Bone marrow (tissue), 2 donors: ENCODE measurements at places on chromosomes 2 and 18.

DNA sequence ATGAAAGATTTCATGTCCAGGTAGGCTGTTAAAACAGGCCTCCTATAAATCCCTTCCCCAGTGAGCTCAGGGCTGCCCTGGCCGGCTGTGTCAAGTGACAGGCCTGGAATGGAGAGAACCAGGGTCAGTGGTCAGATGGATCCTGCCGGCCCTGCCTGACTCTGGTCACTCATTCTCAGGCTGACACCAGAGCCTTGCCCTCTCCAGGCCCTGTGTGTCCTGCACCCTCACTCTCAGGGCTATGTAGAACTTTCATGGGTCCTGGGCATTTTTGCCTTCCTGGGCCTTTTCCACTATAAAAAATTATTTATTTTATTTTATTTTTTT, 82.0 kb upstream of the RGPD5 start:
- DNase-seq: no peak

- DNase-seq: no peak
Observed at GRCh38 chr2:172864182-172864581, 128.5 kb downstream of the RAPGEF4 start.

- no peak for DNase-seq
Observed at GRCh38 chr18:37668971-37669747, 103.6 kb upstream of the CELF4 start.

DNA sequence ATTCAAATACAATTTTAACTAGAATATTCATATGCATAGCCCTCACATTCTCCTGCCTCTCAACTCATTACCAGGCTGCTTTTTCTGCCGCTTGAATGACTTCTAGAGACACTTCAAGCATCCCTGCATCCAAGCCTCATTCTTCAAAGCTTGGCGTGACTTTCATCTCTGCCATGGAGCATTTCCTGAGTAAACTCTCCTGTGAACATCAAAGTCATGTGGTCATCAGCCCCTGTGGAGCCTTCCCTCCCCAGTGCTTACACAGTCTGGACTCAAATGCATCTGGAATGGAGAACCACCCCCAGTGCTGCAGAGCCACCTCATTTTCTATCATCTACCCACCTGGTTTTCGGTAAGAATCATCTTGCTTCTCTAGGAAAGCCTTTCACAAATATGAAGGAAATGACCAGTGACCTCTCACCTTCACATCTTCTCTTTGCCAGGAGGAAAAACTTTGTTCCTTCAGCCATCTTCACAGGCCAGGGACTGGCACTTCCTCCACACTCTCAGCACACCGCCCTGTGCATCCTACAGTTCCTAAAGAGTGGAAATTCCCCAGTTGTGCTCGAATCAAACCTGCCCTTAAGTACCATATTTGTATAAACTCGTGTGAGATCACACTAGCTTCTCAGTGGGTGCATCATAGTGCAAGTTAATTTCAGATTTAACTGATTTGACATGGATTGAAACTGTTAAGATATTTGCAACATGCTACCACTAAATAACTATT, 116.4 kb downstream of the COL6A3 start:
- no peak for DNase-seq

- DNase-seq: peak; percentile 58
Observed at GRCh38 chr2:199940373-199940772, 14.9 kb downstream of the TYW5 start.

DNA sequence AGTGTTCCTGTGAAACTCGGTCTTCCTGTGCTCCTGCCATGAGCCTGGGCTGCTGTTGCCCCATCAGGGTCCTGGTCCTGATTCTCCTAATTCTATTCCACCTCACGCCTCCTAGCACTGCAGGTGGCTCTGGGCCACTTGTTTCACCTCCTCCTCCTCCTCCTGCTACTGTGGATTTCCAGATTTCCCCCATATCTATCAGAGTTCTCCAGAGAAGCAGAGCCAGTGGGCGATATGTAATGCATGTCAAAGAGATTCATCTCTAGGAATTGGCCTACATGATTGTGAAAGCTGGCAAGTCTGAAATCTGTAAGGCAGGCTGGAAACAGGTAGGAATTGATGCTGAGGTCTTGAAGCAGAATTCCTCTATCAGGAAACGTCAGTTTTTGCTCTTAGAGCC, 45.3 kb downstream of the CHRNA1 start:
- no peak for DNase-seq

GRCh38 chr2:118954297-118955060, 12.5 kb downstream of the MARCO start:
- DNase-seq: no peak

- DNase-seq: no peak
Observed at GRCh38 chr18:532018-532417, 31.5 kb upstream of the COLEC12 start.

DNA sequence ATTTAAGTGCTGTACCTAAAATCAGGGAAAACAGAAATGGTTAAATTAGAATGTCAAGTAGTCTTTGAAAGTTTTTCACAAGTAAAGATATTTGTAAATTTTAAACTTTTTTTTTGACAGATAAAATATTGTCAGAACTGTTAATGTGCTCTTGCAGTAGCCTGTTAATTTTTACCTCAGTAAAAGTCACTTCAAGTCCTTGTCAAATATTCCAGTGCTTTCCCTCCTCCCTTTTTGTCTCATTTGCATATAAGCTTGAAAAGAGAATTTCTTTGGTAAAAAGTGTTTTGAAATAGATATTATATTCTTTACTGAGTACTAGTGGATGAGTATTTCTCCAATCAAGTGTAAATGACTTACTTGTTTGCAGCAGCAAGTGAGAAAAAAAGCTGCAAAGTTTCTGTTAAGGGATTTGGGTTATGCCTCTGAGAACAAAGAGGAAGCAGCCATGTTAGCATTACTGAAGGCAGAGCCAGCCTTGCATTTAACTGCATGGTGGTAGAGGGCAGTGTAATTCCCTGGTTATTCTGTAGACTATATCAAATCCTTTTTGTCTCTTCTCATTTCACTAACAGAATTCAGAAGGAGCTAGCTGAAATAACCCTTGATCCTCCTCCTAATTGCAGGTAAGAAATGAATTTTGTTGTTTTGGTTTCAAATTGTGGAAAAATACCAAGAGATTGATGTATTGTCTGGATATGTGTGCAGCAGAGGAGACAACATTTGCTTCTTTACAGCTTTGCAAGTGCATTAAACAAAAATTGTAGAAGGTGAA, 3.2 kb downstream of the UBE2E3 start:
- peak; percentile 37 for DNase-seq

DNA sequence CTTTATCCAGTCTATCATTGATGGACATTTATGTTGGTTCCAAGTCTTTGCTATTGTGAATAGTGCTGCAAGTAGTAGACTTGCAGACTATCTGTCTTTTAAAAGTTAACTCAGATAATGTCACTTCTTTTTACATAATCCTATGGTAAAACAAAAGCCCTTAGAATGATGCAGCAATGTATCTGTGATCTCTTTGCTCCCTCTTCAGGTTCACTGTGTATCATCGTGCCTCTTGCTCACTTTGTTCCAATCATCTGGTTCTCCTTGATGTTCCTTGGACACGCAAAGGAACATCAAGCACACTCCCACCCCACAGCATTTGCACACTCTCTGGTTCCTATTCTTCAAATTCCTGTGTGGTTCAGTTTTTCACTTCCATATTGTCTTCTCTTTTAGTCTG, 472.5 kb upstream of the ZNF804A start:
- no peak for DNase-seq

DNA sequence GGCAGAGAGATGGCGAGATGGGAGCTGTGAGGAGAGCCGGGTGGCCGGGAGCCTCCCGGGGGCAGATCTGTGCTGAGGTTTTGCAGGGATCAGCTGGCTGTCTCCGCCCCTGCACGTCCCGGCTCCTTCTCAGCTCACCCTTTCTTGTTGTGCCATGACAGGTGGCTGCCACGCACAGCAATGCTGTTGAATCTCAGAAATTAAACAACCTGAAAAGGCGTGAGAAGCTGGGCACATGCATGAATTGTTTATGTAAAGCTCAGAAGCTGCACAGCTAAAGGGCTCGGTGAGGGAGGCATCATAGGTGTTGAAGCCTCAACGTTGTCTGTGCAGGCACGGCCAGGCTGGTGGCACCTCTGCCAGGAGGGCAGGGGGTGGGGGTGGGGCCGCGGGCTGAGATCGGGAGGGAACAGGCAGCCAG, 858 bp upstream of the RTP5 start:
- DNase-seq: no peak

- DNase-seq: peak; percentile 13
Observed at GRCh38 chr18:62347089-62347506, 22.0 kb downstream of the TNFRSF11A start.

DNA sequence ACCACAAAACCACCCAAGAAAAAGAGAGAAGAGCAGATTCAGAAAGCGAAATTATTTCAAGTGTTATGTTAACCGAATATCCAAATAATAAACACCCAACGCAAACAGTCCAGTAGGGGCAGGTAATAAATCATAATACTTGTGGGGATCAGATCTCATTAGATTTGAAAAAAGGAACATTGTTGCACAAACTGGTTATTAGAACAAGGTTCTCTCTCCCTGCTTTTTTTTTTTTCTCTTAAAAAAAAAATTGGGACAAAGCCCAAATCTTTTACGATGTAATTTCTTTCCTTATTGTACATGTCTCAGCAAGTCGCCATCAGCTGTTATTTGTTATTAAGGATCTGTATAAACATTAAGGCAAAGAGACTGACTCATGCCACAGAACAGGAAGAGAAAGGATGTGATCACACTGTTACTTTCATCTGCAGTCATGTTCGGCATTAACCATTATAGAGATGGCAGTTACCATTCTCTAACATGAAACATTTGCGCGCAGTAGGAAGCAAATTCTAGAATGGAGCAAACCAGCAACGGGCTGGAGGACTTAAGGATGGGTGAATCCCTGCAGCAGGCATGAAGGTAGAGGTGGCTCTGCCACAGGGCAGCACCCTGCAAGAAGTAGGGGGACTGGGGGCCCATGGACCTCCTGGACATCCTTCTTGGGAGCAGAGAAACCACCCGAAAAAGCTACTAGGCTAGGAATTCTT, 42.0 kb downstream of the EPHA4 start:
- DNase-seq: no peak

DNA sequence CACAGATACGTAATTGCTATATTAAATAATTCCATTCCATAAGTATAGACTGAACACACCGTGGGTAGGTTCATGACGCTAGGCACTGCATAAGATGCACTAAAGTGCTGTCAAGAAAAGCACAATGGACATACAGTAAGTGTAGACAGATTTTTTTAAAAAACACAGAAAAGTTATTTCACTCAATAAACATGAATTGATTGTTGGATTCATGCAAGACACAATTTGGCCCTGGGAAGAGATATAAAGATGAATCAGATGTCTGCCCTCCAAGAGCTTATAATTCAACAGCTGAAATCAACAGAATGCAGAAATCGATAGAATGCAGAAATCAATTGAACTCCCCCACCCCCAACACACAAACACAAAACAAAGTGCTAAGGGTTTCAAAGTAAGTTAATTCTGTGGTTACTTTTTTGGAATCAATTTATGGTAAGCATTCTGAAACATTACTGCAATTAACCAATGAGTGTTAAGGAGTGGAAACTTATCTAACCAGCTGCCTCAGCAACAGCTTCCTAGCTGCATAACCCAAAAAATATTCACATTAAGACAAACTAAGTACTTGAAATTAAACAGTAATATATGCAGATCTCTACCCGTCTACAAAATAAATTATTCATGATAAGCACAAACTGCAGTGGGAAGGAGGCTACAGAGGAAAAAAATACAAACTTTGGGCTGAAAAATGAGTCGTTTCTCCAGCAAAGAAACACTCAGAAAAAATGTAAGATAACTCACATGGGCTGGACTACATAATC, 1.6 kb downstream of the NBAS start:
- no peak for DNase-seq

DNA sequence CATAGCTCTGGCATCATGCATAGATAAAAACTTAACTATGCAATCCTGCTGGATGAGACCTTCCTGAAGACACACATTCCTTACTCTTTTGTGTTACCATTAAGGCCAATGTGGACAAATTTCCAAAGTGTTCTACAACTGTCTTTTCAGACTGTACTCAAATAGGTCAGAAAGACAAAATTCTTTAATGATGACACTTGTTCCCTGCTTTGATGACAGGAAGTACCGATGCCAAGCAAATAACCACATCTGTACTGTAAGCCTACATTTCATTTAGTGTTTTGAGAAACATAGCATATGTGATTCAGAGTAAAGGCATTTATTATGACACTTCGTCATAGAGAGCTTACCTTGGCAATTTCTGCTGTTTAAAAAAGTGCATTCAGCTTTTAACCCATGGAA, 55.0 kb downstream of the PMAIP1 start:
- no peak for DNase-seq

DNA sequence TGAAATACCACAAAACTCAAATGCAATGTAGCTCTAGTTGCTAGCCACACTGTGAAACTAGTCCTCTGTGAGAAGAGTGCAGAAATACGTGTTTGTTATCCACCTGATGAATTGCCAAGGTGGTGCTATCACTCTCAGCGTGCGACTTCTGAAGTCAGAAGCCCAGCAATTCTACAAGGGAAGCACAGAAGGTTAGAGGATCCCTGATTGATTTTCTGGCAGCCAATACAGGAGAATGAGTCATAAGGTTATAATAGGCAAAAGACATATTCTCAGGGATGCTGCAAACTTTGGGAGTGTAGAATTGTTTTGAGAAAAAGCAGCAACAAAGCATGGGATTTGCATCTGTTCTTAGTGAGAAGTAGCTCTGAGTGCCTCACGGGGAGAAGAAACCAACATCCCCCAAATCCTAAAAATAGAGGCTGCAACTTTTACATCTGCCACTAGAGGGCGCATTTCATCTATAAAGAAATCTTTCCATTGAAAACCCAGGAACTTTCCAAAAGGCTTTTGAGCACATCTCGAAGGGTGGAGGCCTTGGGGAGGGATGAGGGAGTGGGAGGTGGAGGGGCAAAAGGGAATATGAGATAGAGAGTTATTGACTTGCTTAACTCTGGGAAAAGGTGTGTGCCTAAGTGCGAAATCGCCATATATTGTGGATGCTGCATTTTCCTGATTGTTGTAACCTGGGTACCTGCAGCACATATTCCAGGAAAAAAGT, 78.0 kb downstream of the TMEM182 start:
- peak; percentile 9 for DNase-seq

- no peak for DNase-seq
Observed at GRCh38 chr2:45944074-45944473, 292.6 kb downstream of the PRKCE start.

DNA sequence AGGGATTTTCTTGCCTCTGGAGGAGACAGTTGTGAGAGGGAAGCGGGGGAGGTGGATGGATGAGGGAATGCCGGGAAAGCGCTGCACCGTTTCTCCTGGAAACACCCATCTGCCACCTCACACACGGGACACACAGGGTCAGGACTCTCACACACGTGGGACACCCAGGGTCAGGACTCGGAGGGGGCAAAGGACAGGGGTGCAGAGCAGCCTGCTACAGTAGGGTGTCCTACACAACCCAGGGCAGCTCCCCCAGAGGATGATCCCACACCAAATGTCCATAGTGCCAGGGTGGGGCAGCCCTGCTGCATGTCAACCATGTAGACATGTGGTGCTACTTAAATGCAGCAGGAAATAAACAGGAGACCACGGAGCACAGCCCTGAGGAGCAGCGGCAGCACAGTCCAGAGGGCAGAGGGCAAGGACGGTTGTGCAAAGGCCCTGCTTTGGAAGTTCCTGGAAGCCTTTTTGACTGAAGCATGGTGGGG, 5.1 kb downstream of the RAMP1 start:
- no peak for DNase-seq

GRCh38 chr18:46173393-46174341, 69.5 kb downstream of the HAUS1 start:
- peak; percentile 93 for DNase-seq

GRCh38 chr2:159792599-159792998, 5.4 kb downstream of the CD302 start:
- peak; percentile 43 for DNase-seq

- no peak for DNase-seq
Observed at GRCh38 chr2:64922482-64923384, 66.5 kb upstream of the SLC1A4 start.

GRCh38 chr18:58042826-58043490, 1.1 kb upstream of the NEDD4L start:
- DNase-seq: no peak
